Substantia nigra (tissue), 51 donors: ENCODE measurements at places on chromosomes 2 and 18.
A peak's percentile ranks its signal among the peaks of the same experiment; 100 is the strongest.

DNA sequence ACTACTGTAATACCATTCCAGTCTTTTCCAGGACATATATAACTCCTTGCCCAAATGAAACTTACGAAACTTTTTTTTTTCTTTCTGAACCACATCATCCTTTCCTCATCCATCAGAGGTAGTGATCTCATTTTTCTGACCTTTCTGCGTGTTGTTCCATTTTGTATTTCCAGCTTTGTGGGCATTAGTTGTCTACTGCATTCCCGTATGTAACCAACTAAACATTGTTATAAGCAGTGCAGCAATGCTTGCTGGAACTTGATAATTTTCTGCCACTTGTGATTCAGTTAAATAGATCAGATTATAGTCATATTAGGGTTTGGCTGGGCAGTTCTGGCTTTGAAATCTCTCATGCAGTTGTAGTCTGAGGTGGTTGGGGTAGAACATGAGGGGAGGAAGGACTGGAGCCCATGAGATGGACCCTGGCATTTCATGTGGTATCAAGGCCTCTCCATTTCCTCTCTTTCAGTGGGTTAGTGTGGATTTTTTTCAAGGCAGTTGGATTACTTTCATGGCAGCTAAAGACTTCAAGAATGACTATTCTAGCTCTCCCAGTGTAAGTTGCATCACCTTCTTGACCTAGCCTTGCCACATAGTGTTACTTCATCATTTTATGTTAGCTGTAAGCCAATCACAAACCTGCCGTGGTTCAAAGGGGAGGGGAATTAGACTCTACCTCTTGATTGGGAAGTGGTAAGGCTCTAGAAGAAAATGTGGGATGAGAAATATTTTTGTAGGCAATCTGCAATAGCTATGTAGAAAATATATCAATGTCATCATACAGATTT, 80.5 kb downstream of the EHBP1 start:
- no peak for DNase-seq

DNA sequence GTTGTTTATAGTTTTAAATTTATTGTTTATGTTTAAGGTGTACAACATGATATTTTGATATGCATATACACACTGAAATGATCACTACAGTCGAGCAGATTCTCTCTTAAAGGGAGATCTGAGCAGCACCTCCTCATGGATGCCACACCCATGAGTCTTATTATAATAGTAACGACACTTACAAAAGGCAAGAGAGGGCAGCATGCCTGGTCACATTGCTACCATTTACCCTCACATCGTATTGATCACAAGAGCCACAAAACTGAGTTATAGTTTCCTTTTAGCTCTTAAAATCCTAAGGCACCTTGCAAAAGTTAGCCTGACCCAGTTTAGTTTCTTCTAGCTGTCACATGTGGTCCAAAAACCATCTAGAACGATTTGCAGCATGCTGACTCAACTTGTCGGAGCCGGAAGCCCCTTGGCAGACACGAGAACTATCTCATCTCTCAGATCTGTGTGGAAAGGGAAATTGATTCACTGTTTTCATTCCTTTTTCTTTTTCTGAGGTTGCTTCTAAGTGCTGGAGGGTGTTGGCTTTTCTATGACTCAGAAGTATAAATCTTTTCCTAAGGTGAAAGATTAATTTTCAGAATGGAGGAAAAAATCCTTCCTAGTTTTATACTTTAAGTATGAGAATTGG, 85.3 kb downstream of the CDC42EP3 start:
- peak; percentile 3 for DNase-seq

GRCh38 chr2:128380061-128380889, 61.6 kb upstream of the HS6ST1 start:
- no peak for DNase-seq

DNA sequence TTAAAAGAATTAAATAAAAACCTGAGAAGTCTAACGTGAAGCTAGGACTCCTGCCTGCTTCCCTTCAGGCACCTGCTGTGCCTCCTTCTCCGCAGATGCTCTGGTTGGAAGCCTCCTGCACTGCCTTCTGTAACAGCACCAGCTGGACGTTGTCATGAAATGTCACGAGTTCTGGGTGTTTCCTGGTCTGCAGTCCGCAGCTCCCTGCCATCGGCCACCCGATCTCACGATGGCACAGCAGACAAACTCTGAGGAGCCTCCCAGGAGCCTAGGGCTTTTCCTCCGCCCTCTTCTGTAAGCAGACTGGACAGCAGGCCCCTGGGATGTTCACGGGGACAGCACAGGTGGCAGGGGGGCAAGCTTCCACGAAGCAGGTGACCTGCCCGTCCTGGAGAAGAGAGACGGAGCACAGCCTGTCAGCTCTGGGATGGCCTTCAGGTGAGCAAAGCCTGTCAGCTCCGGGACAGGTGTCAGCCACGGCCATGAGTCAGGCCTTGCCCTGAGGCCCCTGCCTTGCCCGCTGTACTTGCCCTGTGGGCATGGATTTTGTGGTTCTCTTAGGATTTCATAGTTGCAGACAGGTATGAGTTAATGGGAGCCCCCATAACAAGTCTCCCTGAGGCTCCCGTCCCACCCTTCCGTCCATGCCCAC, 110.3 kb downstream of the PXDN start:
- no peak for DNase-seq

DNA sequence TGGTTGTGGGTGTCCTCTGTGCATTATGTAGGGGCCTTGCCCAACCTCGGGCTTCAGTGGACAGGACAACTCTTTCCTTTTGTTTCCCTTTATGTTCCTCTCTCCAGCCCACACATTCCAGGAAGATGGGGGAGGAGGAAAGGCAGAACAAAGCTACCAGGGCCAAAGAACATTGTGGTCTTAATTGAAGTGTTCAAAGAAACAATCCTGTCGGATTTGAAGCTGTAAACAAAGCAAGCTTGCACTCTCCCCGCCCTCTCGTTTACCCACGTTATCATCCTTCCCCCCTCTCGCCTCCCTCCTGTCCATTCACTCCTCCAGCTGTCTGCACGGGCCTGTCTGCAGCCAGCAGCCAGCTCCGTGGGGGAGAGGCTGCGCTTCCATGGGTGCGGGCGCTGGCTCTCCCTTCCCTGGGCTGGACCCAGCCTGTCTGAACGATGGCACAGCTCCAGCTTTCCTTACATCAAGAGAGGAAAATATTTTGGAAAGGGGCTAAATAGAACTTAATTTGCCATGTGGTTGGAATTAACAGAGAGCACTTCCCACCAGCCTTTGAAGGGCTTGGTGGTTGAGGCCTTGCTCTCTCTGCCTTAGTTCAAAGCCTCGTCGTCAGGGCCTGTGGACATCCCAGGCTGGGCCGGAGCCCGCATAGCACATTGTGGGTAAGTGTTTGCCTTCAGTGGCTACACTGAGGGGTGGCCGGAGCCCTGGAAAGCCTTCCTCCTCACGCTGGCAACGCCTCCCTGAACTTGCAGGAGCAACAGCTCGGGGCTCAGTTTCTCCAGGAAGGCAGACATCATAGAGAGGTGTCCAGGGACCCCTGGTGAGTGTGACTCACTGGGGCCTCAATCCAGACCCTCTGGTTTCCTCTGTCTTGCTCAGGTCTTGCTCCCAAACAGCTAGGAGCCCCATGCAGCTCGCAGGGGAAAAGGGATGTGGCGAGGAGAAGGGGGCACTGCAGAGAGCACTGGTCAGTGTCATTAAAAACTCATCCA, 60.6 kb upstream of the HS6ST1 start:
- no peak for DNase-seq

- DNase-seq = no peak
These were observed 8.6 kb downstream of the ITGA4 start for GRCh38 chr2:181465676-181466375.

GRCh38 chr2:237132799-237133198, 47.1 kb downstream of the COPS8 start:
- DNase-seq = no peak

DNA sequence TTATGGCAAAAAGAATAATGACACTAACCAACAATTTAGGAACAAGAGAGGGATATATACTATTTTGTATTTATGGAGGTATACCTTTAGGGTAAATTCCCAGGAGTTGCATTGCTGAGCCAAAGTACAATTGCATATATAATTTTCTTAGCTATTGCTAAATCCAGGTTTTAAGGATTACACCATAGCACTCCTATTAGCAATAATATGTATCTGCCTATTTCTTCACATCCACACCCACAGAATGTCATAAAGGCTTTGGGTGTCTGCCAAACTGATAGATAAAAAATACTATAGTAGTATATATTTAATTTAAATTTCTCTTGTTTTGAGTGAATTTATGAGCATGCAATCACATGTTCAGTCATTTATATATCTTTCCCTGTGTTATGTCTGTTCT, 11.5 kb upstream of the SERPINB13 start:
- no peak for DNase-seq

GRCh38 chr18:3886575-3887322, 436.8 kb downstream of the TGIF1 start:
- no peak for DNase-seq

DNA sequence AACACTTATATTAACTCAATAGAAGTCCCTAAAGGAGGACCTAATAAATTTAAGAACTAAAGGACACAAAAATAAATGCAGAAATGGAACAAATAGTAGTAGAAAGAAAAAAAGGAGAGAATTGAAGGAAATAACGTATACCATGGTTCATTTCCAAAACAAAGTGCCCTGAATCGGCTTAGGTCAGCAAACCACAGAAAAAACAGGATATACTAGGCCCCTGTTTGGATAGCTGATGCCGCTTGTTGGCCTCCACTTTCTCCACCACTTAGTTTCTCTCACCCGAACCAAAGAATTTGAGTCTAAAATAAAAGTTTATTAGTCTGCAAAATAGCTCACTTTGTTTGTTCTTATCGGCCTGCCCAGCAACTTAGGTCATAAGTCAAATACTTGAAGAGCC, 100.4 kb downstream of the HIBCH start:
- DNase-seq = no peak

GRCh38 chr2:128505150-128505490, 186.5 kb upstream of the HS6ST1 start:
- DNase-seq = no peak

GRCh38 chr18:25876330-25876948, 214.0 kb downstream of the SS18 start:
- no peak for DNase-seq

DNA sequence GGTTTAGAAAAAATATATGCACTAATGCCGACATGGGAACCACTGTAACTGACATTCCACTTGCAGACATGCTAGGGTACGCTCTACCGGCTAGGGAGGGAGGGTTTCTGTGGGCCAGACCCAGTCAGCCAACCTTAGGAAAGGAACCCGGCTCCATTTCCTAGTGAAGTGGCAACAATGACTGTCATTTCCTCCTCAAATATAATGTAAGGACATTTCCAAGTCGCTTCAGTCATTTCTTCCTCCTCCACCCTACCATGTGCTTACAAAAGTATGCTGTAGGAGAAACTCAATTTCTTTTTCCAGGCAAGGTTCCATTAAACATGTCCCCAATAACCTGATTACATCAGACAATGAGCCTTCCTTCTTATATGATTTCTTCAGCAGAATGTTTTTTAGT, 64.3 kb upstream of the PSMD14 start:
- no peak for DNase-seq

- no peak for DNase-seq
These were observed 84.3 kb upstream of the GRB14 start for GRCh38 chr2:164705412-164706167.

DNA sequence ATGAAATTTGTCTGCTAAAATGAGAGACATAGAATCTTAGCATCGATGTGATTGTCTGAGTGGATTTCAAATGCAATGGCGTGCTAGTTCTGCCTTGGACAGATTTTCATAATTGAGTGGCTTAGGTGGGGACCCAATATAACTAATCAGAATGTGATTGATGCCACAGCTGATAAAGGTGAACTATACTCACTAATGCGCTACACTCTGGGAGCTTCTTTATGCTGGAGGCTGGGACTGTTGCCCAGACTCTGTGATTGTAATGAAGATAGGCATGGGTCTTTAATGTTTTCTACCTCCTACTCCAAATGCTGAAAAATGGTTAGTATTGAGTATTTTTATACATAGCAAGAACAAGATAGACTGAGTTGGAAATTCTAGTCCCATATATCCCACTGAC, 339.5 kb upstream of the SLC39A10 start:
- no peak for DNase-seq

DNA sequence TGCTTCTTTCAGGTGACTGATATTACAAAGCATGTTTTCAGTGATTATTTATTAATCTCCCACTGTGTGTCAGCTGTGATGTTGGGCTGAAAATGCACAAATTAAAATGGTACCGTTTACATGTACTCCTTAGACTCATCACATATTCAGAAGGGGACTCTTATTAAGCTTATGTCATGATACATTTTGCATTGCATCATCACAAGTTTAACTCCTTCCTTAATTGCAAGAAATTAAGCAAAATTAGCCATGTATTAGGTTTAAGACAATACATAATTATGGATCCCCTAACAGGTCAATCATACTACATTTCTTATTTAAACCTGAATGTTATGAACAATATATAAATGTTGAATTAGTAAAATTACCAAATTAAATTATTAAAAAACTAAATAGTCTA, 899.1 kb downstream of the TMEM182 start:
- DNase-seq = no peak

DNA sequence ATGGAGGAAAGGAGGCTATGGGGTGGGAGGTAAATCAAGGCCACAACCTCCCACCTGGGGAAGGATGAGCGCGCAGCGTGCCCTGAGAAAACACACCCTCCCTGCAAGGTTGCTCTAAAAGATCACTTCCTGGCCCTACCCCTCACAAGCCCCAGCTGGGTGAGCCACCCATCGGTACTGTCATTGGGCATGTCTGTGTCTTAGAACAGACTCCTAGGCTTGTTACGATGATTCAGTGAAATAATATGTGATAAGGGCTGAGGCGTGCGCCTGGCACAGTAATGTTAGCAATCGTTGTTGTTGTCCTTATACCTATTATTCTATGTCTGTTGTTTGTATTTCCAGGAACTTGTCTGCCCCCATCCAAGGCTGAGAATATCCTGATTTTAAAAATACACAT, 175.1 kb downstream of the ZFP36L2 start:
- DNase-seq = no peak

DNA sequence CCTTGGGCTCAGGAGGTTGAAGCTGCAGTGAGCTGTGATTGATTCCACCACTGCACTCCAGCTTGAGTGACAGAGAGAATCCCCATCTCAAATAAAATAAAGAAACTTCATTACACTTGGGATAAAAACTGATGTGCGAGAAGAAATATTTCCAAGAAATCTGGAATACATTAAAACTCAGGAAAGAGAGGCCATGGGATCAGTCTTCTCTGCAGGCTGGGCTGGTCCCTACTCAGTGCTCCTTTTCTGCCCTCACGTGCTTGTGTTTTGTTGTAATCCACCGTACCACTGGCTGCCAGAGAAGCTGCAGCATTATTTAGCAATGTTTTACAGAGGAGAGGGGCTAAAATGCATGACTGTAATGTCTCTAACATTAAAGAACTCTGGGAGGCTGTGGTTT, 282.0 kb downstream of the SLC8A1 start:
- DNase-seq = no peak

DNA sequence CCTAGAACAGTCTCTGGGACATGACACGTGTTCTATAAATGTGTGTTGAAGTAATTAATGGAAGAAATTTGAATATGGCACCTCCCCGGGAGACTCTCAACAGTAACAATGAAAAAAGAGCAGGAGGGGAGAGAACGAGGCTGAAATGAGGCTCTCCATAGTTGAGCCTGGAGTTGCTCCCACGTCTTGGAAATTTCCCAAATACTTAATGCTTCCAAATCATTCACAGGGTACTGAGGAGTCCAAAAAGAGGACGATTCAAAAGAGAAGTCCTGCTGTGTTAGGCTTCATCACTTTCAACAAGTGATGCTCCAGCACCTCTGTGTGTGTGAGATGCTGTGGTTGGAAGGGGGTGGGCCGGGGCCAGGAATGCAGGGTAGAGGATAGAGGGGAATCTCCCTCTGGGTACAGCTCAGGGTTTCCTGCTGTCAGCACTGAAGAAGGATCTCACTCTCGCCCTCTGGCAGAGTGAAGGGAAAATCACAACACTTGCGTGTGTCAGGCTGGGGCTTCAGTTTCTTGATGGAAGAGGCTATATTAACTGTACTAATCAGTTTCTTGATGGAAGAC, 18.1 kb upstream of the ZNF407 start:
- no peak for DNase-seq
